ENCODE measurements at places on chromosomes 5 and 9.

- DNase-seq: peak; percentile 4
Observed at GRCh38 chr5:112210430-112211005, 208.6 kb downstream of the EPB41L4A start.

GRCh38 chr9:133792721-133793470 lies 54.7 kb upstream of the SARDH start:
- DNase-seq: peak; percentile 62

DNA sequence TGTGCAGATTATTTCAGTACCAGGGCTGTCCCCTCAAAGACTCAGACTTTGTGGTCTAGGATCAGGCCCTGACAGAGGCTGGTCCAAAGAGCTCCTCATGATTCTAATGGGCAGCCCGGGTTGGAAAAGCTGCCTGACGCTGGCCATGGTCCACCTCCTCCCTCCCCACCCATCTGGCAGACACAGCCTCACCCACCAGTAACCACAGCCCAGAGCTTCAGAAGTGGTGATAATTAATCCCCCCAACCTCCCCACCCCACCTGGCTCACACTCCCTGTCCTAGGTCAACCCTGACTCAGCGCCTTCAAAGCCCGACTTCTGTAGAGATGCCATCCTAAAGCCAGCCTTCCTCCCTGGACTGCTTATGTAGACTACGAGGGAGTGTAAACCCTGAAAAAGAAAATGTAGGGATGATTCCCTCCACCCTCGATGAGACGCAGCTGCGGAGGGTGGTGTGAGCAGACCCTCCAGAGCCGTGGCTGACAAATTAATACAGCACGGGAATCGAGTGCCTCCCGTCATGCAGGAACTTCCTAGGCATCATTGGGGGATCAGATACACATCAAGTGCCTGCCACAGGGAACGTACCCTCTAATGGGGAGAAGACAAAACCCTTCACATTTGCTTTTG lies 7.0 kb downstream of the UBE2QL1 start:
- DNase-seq: no peak

GRCh38 chr5:90581956-90582355 lies 23.4 kb downstream of the ADGRV1 start:
- DNase-seq: no peak

DNA sequence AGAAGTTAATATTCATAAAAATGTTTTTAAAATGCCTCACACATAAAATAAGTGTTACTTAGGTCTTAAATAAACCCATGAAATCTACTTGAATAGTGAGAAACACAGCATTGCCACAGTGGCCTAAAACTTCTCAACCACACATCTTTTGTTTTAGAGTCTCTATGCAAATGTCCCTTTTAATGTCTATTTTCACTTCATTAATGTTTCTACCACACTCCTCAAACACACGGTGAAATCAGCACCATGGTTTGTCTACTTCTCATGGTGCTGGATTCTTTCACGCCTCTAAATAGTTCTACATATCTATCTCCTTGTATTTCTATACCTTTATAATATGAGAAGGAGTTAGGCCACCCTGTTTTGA lies 111.2 kb downstream of the EDIL3 start:
- DNase-seq: no peak

DNA sequence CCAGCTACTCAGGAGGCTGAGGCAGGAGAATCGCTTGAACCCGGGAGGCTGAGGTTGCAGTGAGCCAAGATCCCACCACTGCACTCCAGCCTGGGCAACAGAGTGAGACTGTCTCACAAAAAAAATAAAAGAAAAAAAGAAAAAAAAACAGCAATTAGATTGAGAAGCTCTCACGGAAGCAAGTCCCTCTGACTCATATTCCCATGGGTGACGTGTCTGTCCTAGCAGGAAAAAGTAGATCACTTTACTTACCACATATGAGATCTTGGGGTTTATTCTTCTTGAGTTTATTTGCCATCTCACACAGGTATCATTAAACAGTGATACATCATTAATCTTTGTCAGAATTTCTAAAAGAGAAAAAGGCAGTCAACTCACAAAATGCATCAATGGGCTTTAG lies 62.6 kb downstream of the SUSD1 start:
- no peak for DNase-seq

DNA sequence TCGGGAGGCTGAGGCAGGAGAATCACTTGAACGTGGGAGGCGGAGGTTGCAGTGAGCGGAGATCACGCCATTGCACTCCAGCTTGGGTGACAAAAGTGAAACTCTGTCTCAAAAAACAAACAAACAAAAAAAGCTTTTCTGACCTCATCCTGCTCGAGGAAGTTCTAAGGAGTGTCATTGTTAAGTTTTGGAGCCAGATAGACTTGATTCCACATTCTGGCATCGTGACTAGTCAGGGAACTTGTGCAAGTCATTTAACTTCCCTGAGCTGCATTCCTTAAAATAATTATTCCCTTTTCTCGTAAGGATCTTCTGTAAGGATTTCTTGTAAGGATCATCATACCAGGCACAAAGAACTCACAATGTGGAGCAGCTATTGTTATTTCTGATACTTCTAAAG lies 26.2 kb downstream of the SNX24 start:
- DNase-seq: no peak

GRCh38 chr9:129938291-129938979 lies 103.2 kb downstream of the USP20 start:
- DNase-seq: no peak

- peak; percentile 1 for DNase-seq
Observed at GRCh38 chr5:1474866-1475543, 29.8 kb upstream of the SLC6A3 start.

GRCh38 chr5:82365744-82366228 lies 87.6 kb upstream of the RPS23 start:
- DNase-seq: peak; percentile 71

- DNase-seq: no peak
Observed at GRCh38 chr9:121160025-121160424, 41.6 kb downstream of the RAB14 start.

DNA sequence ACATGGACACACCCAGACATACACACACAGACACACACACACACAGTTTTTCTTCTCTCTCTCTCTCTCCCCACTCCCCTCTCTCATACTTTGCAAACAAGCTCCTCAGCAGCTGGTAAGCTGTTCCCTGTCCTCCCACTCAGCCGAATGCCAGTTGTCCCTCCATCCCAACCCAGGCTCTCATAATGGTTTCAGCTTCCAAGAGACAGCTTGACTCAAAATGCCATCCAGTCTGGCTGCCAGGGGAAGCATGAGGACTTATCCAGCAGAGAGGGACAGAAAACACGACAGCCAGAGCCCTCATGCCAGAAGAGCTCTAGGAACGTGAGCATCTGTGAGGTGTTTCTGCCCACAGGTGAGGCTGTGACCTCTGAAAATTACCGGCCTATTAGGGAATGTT lies 112.6 kb upstream of the SPDL1 start:
- DNase-seq: no peak

GRCh38 chr5:137072361-137073115 lies 426.6 kb downstream of the SPOCK1 start:
- no peak for DNase-seq

DNA sequence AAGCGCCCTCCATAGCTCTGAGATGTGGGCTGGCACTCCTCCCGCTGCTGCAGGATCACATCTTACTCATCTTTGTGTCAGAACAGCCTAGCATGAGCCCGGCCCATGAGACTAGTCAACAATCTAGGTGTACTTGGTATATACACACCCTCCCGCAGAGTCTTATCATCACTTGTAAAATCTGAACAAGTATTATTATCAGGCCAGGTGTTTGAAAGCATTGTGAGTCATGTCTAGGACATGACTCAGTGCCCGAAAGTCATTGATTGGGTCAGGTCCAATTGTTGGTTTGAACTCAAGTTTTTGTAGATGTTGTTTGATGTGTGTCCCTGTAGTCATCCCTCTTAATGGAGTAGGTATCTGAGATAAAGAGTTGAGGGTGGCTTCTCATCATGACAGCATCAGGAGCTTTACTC lies 108.7 kb downstream of the CFAP90 start:
- no peak for DNase-seq

DNA sequence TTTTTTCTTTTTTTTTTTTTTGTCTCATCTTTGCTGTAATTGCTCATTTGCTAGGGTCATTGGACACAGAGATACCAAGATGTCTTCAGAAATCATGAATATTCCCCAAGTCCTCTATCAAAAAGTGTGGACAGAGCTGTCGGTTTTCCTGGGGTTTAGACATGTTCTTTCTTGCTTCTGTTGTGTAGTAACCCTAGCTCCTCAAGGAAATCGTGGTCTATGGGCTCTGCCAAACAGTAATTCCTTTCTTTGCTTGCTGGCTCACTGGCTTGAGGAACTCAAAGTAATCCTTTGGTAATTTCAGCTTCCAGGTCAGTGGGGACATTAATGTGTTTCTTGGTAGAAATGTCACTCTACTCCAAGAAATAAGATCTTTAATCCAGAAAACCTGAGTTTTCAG lies 101.7 kb downstream of the TMC1 start:
- DNase-seq: no peak

DNA sequence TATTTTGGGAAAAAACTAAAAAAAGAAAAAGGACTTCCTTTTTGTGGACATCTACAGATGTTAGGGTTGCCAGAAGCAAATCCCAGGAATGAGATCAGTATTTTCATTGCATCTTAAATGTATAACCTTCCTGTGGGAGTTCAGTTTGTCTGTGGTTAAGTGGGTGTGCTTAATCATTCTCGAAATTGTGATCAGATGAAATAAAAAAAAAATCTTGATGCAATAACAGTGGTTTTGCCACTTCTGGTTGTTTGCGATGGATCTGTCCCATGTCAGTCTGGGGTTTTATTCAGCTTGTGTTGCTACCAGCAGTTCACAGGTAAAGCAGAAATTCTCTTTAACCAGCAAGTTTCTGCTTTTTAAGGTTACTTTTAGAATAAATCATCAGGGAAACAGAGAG lies 179.0 kb downstream of the MAN2A1 start:
- no peak for DNase-seq

DNA sequence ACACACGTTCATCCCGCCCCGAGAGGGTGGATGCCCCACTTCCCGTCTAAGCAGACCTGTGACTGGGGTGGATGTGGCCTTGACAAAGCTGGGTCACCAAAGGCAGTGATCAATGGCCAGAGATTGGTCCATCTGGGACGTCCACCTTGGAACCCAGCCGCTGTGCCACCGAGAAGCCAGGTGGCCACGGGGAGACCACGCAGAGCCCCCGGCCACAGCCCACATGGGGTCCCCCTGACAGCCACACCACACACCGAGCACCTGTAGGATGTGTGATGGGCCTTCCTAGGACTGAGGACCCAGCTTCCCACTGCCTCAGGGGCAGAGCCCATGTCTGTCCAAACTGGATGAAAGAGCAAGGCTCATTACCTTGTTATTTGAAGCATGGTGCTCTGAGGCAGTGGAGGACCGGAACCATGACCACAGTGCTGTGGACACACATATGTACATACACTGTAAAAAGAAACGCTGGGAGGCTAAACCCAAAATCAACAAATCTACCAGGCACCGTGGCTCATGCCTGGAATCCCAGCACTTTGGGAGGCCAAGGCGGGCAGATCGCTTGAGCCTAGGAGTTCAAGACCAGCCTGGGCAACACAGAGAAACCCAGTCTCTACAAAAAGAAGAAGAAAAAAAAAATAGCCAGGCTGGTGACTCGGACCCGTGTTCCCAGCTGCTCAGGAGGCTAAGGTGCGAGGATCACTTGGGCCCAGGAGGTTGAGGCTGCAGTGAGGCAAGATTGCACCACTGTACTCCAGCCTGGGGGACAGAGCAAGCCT lies 50.1 kb downstream of the MRPL36 start:
- DNase-seq: no peak

- DNase-seq: peak; percentile 58
Observed at GRCh38 chr5:109690975-109691574, 1.3 kb downstream of the MAN2A1 start.

GRCh38 chr9:8726692-8727091 lies 927.1 kb upstream of the DMAC1 start:
- DNase-seq: no peak

GRCh38 chr5:107807431-107807830 lies 136.7 kb upstream of the EFNA5 start:
- DNase-seq: no peak

DNA sequence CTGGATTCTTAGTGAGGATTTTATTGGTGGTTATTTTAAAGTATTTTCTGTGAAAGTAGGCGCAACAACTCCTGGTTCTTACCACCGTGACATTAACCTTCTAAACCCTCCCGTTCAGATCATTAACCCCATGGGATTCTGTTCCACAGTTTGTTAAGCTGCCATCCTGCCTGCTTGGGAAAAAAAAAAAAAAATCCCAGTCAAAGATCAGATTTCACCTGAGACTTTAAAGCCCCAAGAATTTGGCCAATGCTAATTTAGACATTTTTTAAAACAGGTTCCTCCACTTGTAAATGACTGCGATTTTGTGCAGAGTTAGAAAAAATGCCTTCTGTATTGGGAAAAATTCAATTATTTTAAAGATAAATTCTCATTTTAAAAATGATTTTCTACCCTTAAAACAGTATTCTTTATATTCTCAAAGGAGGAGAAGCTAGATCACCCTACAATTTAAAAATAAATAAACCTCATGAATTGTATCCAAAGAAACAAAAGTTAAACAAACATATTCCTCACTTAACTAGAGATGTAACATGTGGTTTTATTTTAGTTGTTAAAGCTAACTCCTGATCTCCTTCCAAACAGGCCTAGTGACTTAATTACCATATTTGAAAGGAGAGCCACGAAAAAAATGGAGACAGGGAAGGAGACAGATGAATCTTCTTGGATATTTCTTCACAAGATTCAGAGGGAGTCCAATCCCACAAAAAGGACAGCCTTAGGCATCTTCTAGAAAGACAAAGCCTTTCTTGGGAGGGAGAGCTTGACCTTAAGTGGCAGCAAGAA lies 93.1 kb upstream of the IFNK start:
- DNase-seq: no peak

DNA sequence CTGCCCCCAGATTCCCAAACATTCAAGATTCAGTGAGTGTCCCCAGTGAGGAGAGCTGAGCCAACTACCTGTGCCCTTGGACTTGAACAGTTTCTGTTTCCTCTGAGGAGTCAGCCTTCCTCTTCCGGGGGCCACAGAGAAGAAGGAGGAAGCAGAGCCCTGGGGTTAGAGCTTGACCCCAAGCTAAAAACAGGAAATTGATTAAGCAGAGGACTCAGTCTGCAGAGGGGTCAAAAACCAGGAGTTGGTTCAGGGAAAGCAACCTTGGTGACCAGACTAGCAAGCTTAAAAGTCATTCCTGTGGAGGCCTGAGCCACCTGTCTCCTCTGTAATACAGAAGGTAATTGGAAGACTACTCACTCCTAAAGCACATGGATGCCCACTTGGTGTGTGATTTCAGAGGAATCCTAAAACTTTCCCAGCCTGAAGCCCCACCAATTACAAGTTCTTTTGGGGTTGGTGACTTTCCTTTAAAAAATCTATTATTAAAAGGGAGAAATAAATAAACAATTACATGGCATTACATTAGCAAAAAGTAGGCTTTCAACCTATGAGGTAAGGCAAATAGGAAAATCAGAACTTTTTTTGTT lies 64.2 kb upstream of the SELENOP start:
- DNase-seq: no peak

DNA sequence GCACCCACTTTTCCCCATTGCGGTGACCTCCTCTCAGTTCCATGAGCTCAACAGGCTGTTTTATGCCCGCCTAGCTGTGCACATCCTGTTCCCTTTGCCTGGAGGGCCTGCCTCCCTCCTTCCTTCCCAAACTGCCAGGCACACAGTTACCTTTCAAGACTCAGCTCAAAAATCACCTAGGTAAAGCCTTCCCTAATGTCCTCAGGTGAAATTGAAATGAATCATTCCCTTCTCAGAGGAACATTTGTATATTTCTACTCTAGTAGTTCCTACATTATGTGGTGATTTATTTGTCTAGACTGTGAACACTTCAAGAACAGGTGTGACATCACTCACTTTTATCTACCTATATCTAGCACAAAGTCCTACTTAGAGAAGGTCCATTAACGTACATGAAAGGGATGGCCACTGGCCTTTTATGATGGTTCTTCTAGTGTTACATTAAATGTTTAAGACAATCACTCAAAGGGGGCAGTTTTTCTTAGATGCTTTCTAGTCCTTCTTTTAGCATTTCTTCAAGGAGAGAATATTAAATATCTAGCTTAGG lies 103.5 kb upstream of the EQTN start:
- no peak for DNase-seq
